Kidney epithelial cell (primary cell): ENCODE measurements at places on chromosomes 16 and 17. TPM values are rescaled to one million over a fixed set of nuclear protein-coding genes. Genes with fewer than 3 reads are reported as not detected.

DNA sequence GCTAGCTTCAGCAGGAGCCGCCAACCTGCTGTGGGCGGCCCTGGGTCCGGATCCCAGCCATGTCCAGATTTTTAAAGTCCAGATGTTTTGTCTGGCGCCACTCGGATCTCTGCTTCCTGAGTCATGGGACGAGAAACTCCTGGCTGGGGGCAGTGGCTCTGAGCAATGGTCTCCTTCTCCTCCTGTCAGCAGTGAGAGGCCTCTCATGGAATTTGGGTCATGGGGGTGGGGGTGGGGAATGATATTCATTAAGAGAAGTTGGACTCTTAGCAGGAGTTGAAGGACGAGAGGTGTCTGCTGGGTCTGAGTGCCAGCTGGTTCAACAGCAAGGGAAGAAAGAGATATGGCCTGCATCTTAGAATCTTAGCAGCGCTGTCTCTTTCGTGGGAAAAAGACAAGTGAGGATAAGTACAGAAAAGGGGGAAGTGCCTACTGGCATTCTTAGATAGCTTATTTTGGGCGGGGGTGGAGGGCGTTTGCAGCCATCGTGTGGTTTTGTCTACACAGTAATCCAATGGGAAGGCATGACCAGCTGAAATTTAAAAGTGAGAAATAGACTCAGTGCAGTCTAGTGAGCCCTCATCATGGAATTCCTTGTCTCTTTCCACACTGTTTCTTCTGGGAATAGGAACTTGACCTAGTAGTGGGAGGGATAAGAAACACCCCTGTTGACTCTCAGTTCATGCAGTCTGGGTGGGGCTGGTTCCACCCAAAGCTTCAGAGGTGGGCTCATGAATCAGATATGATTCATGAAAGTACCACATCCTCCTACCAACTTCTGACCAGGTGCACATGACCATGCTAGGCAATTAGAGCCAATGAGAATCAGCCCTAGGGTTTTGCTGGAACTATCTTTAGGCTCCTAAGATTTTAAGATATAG, 80.5 kb downstream of the MYH13 start:
- DNase-seq, result peak; percentile 49

- DNase-seq, result no peak
These were observed 67.4 kb downstream of the PRKCA start for GRCh38 chr17:66369830-66370229.

DNA sequence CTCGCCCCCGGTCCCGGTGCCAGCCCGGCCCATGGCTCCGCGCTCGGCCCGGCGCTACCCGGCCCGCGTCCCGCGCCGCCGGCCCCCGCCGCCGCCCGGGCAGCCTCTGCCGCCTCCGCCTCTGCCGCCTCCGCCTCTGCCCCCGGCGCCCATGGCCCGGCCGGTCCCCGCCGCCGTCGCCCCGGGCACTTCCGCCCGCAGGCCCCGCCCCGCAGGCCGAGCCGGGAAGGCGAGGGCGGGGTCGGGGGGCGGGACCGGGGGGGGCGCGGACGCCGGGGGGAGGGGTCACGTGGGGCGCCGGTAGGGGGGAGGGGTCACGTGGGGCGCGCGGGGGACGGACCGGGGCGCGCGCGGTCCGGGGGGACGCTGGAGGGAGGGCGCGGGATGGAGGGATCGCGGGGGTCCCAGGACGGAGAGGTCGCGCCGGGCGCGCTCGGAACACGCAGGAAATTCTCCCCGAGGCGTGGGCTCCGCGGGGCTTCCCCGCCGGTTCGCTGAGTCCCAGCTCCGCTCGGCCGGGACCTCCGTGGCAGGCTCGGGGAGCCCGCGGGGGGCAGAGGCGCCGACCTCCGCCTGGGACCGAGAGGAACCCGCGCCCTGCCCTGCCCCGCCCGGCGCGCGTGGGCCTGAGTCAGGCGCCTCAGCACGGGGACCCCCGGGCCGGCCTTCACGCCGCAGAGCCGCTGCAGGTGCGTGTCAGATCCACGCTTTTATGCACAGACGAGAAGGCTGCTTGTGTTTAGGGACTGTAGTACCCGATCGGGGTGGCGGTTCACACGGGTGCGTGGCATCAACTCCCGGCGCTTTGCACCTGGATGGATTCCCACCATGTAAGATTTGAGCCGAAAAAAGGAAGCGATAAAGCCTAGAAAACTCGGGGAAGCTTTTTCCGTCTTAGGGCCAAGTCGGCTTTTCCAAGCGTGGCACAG, at the start of gene PGAP6:
Gene PGAP6, minus strand, starts transcription at position 190 of the 929 bp plus-strand sequence. Its CDS starts 157 bp downstream, at position 33.
- no peak for DNase-seq

DNA sequence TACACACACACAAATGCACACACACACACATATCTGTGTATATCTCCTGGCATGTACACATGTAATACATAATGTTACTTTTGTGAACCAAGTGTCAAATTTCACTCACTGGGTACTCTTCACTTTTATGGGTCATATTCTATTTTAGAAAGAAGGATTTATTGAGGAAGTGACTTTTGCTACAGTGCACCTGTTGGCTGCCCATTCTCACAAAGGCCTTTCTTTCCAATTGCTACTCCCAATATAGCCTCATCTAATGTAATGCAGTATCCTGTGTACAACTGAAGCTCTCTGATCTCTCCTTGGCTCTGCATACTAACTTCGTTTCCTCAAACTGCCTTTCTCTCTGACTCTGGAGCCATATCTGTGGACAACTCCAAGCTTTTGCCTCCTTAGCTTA, 107.5 kb downstream of the ABCA8 start:
- DNase-seq, result no peak

GRCh38 chr17:69523244-69523861, 108.9 kb downstream of the MAP2K6 start:
- no peak for DNase-seq

GRCh38 chr16:31350275-31351005, 4.5 kb upstream of the ITGAX start:
- no peak for DNase-seq

DNA sequence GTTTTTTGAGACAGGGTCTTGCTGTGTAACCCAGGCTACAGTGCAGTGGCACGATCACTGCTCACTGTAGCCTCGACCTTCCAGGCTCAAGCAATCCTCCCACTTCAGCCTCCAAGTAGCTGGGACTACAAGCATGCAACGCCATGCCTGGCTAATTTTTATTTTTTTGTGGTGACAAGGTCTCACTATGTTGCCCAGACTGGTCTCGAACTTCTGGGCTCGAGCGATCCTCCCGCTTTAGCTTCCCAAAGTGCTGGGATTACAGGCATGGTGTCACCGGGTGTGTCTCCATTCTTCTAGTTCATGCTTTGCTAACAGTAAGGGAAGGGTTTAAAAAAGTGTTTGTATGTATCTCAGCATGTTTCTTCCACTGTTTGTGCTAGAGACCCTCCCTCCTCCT, 101.8 kb downstream of the HIC1 start:
- no peak for DNase-seq

DNA sequence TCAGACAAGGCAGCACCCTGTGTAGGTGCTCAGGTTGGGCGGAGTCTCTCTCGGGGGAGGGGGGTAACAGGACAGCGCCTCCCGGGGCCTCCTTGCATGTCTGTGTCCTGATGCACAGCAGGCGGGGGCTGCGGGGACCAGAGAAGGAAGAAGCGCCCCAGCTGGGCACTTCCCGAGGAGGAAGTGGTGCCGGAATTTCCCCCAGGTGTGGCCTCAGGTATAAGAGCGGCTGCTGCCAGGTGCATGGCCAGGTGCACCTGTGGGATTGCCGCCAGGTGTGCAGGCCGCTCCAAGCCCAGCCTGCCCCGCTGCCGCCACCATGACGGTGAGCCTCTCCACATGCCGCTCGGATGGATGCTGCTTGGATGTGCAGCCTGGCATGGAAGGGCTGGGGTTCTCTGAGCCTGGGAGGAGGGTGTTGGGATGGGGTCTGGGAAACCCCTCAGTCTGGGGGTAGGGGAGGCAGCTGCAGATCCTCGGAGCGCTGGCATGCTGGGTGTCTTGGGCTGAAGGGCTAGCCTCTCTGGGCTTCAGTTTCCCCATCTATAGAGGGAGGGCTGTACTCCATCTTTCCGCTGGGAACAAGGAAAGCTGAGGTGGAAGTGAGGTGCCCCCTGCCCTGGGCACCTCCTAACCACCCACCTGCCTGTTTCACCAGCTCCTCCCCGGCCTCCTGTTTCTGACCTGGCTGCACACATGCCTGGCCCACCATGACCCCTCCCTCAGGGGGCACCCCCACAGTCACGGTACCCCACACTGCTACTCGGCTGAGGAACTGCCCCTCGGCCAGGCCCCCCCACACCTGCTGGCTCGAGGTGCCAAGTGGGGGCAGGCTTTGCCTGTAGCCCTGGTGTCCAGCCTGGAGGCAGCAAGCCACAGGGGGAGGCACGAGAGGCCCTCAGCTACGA, at the start of gene IL17C:
Gene IL17C, plus strand, starts transcription at position 250 of the 908 bp plus-strand sequence. Its CDS starts 70 bp downstream, at position 320.
- DNase-seq, result no peak

DNA sequence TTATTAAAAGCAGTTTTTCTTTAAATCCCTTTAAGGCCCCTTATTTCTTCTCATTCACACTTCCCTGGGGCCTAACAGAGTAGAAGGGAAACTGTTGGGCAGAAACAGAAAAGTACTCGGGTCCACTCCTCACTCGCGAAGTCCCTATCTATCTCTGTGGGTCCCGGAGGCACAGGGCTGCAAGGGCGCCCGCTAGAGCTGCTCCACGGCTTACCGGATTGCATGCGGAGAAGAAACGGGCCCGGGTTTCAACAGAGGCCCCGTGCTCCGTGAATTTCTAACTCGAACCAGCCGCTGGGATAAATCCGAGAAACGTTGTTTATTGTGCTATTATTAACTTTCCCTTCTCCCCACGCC, 4.3 kb downstream of the CBLN1 start:
- no peak for DNase-seq

GRCh38 chr16:20136446-20136968, 62.8 kb upstream of the GPR139 start:
- no peak for DNase-seq

- no peak for DNase-seq
These were observed 36.6 kb upstream of the MED9 start for GRCh38 chr17:17440010-17440843.

DNA sequence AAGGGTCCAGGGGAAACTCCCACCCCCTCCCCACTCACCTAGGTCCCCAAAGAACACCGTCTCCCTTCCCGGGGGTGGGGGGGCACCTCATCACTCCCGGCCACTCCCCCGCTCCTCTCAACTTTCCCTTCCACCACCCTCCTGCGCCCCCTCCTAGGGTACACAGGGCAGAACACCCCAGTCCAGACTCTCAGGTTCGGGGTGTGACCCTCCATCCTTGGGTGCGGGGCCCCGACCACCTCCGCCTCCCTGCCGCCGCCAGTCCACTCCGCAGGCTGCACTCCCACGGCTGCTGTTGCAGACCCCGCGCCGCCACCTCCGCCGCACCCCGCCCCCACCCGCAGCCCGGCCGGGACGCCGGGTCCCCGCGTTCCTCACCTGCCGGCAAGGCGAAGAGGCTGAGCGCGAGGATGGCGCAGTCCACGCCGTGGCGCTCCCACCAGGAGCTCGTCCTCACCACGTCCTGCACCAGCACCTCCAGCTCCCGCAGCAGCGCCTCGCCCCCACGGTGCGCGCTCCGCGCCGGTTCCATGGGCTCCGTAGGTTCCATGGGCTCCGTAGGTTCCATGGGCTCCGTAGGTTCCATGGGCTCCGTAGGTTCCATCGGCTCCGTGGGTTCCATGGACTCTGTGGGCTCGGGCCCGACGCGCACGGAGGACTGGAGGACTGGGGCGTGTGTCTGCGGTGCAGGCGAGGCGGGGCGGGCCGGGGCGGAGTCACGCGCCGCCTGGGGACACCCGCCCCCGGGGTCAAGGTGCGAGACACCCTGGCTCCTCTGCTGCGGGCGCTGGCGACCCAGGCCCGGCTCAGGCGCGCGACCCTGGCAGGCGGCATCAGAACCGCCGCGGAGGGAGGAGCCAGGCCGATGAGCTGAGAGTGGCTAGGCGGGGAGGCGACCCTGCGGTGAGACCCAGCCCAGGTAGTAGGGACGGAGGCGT, at the start of gene FADS6:
Gene FADS6, minus strand, starts transcription at position 660 of the 938 bp plus-strand sequence. Its CDS starts 38 bp downstream, at position 622.
- DNase-seq, result no peak

- DNase-seq, result no peak
These were observed 83.6 kb upstream of the CBX4 start for GRCh38 chr17:79922798-79923197.

DNA sequence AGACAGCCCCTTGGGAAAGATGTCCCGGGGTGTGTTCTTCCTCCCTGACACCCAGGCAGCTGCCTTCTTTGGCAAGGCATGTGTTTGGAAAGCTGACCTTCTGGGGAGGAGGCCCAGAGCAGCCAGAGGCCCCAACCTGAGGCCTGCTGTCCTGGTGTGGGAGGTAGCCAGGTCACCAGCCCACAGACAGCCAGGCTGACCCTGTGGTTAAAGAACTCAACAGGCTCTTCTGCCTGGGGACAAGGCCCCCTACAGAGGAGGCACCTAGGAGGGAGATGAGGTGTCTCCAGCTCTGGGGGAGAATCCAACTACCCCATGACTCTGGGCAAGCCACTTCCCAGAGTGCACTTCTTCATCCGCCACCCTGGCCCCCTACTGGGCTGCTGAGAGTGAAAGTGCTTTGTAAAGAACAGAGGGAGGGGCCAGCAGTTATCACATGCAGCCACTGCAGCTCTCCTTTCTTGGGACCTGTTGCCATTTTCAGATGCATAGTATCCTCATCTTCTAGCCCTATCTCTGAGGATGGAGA, 13.1 kb upstream of the SREBF1 start:
- no peak for DNase-seq

DNA sequence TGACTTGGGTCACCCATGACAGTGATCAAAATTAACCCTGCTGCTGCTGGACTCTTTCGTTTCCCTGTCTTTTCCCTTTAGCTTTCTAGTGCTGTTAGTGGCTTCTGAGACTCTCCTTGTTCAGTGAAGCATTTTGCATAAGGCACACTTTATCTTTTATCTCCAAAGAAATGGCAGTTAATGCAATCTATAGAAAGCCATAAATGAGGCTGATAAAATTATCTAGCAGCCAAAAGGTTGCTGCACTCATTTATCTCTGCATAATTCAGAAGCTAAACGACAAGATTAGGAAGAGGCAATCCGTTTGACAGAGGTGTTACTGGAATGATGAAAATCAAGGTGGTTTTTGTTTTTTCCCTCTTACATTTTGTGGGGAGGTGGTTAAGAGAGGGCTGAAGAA, 1109.5 kb upstream of the EEF2KMT start:
- DNase-seq, result no peak

GRCh38 chr16:11111856-11112634, 144.0 kb downstream of the SOCS1 start:
- DNase-seq, result no peak

ACSM3 gene
- total RNA-seq, result 5.9 and 14.4 TPM in 2 replicates

NPW gene
- total RNA-seq, result not detected in 2 replicates

CPHXL2 gene
- total RNA-seq, result not detected in 2 replicates

TM4SF5 gene
- total RNA-seq, result not detected in 2 replicates

GFAP gene
- total RNA-seq, result not detected in 2 replicates
